ENCODE measurements at places on chromosomes 3 and 15.

GRCh38 chr3:154095832-154096421 is 25.3 kb upstream of the ARHGEF26 start:
- peak; percentile 14 for DNase-seq

DNA sequence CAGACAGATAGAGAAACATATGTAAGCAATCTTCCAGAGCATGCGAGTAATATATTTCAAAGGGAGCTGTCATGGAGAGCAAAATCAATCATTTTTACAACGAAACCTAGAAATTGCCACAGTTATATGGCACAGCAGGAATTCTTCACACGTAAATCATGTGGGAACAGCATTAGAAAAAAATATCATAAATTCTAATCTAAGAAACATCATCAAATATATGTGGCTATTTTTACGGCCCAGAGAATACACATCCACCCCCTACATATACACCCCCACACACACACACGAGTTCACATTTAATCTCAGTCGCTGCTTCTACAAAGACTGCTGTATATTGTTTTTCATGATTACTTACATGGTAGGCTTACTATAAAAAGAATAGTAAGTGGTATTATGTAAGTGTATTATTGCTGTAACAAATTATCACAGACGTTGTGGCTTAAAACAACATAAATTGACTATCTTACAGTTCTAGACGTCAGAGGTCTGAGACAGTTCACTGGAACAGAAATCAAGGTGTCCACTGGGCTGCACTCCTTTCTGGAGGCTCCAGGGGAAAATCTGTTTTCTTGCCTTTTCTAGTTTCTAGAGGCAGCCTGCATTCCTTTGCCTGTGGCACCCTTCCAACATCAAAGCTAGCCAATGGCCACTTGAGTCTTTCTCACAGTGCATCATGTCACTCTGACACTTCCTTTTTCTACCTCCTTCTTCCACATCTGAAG is 363.3 kb downstream of the ULK4 start:
- no peak for DNase-seq

GRCh38 chr15:101148881-101149664 is 102.8 kb downstream of the CHSY1 start:
- no peak for DNase-seq

DNA sequence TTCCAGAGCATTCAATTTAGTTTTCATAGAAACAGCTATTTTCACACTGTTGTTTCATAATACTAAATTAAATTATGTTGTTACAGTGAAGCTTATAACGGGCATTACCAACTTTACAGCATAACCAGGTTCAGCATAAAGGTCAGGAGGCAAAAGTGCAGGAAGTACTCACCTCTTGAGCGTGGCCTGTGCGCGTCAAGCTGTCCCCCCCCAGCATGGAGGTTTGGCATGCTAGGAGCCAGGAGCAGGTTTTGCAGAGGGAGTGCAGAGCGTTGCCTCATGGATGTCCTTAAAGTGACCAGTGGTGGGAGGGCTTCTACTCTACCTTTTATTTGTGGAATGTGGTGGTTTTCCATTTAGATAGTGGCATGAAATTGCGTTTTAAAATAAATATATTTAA is 104.4 kb downstream of the EEFSEC start:
- DNase-seq, result no peak

DNA sequence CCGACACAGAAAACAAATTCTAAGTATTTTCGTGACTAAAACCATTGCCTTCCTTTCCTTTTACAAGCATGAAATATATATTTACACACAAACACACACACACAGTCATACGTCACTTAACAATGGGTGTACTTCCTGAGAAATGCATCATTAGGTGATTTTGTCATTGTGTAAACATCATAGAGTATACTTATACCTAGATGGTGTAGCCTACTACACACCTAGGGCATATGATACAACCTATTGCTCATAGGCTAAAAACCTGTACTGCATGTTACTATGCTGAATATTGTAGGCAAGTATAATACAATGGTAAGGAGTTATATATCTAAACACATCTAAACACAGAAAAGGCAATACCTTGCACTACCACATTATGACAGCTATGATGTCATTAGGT is 28.6 kb downstream of the COL6A5 start:
- DNase-seq, result no peak

GRCh38 chr3:189507856-189508255 is 123.3 kb upstream of the TP63 start:
- DNase-seq, result no peak

DNA sequence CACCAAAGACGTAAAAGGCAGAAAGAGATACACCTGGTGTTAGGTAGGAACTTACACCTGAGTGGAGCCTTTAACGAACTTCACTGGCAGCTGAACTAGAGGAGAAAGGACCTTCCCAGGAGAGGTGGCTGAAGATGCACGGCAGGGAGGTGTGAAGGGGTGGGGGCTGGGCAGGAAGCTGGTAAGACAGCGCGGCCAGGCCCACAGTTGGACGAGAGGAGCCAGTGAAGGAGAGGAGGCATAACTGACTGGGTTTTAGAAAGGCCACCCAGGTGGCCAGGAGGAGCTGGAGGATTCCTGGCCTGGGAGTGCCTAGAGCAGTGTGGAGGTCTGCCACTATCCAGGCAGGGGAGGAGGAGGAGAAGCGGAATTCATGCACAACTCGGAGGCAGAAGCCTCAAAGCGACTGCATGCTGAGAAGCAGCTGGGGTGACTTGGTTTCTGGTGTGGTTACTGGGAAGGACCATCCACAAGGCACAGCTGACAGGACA is 51.9 kb downstream of the SLC41A3 start:
- DNase-seq, result no peak

DNA sequence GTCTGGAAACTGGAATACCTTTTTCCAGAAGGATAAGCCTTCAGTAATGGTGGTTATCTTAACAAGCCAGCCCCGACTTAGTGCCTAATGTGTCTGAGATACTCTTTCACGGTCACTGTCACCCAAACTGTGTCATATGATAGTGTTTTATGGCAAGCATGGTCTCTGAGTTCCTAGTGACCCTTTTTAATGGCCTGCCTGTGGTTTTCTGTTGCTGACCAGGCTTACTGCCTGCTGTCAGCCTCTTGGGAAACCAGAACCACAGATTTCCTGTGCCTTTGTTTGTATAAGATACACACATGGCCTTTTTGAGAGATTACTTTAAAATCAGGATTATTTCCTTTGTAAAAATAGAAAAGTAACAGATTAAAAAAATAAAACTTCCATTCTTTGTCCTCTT is 22.4 kb downstream of the HPS3 start:
- no peak for DNase-seq

GRCh38 chr3:4656059-4656458 is 162.9 kb downstream of the ITPR1 start:
- DNase-seq, result peak; percentile 42

DNA sequence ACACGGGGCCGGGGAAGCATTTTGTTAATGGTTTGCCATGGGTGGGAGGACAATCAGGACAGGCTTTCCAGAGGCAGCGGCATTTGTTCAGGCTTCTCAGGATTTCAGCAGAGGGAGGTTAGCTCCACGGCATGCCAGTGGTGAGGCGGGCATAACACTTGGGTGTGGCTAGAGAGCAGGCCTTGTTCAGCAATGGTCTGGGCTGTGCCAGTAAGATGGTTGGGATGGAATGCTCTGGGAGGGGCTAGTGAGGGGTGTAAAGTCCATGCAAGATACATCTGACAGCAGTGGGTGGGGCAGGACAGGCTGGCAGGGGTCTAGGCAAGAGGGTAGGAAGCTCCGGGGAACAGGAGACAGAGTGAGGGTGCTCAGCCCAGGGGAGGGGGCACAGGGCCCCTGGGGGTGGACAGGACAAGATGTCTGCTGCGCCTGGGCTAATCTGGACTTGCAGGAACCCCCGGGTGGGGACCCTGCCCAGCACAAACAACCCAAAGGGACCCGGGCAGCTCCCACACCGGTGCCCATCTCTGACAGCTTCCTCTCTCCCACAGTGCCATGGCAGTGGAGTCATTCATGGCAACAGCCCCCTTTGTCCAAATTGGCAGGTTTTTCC is 8.4 kb downstream of the TMEM43 start:
- no peak for DNase-seq

DNA sequence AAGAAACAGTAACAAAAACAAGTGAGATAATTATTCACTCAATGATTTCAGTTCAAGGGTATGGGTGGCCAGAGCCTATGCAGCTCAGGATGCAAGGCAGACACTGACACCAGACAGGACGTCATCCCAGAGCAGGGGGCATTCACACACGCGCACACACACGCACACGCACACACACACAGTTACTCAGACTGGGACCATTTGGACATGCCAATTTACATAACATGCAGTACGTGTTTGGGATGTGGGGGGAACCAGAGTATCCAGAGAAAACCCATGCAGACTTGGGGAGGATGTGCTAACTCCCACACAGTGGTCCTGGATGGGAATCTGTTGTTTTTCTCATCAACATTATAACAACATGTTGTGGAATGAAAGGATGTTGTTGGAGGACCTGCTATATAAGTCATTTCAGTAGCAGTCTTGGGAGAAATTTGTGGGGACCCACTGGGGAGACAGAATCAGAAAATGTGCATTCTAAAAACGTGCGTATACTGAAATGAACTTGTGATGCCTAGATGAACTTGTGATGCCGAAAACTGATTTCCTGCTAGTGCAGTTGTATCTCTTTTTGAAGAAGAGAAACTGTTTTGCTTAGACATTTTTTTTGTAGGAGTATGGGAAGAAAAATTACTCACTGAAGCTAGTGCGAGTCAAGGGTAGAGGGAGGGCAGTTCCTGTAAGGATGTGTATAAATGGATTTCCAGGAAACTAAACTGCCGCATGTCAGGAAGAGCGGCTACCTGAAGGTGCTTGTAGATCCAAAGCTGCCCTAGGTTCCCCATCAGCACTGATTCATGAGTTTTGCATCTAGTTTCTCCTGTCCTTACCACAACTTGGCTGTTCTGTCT is 25.2 kb downstream of the CD200 start:
- DNase-seq, result no peak

DNA sequence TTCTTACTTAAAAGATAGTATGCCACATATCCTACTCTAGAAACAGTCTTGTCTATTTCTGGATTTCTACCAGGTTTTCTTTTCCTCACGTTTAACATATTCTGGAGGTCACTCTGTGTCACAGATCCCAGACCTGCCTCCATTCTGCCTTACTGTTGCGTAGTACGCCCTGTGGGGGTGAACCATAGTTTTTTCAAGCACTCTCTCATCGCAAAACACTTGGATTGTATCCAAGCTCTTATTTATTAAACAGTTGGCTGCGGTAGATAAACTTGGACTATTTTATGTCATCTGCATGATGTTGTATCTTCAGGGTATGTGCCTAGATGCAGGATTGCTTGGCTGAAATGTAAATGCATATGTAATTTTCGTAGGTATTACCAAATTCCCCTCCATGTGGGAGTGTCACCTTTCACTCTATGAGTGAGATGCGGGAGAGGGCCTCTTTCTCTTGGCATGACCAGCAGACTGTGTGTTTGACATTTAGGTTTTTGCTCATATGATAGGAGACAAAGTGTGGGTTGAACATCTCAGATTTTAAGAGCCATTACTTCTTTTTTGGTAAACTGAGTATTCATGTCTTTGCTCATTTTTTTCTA is 55.8 kb downstream of the ABTB1 start:
- no peak for DNase-seq

GRCh38 chr3:168025076-168025475 is 70.6 kb downstream of the GOLIM4 start:
- no peak for DNase-seq

DNA sequence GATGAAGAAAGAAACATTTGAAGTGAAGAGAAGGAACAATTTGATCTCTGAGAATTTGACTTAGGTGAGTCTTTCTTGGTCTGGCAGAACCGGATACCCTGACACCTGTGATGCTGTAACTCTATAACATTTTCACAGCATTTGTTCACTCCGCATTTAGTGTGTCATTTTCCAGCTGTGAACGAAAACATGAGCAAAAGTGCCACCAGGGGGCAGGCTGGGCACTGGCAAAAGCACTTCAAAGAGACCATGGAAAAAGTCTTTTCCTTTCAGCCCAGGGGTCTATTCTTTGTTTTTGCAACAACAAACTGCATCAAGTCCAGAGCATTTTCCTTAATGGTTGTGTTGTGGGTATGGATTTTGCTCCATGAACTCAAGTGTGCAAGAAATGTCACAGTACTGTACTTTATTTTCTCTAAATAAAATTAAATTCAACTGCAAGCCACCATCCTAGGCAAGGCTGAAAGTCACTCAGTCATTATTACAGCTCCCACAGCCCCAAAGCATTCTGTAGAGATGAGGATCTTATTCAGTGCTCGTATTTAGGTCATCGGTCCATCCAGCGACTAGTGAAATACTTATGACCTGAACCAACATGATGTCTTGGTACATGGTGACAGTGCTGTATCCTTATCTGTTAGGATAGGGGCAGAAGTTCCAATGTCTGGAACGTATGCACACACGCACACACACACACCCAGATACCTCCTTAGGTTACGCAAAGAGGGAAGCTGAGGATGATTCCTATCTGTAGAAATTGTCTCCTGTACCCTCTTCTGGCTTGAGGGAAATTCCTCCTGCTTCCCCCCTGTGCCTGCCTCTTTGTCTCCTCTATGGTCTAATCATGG is 125.5 kb downstream of the GADL1 start:
- DNase-seq, result peak; percentile 51

DNA sequence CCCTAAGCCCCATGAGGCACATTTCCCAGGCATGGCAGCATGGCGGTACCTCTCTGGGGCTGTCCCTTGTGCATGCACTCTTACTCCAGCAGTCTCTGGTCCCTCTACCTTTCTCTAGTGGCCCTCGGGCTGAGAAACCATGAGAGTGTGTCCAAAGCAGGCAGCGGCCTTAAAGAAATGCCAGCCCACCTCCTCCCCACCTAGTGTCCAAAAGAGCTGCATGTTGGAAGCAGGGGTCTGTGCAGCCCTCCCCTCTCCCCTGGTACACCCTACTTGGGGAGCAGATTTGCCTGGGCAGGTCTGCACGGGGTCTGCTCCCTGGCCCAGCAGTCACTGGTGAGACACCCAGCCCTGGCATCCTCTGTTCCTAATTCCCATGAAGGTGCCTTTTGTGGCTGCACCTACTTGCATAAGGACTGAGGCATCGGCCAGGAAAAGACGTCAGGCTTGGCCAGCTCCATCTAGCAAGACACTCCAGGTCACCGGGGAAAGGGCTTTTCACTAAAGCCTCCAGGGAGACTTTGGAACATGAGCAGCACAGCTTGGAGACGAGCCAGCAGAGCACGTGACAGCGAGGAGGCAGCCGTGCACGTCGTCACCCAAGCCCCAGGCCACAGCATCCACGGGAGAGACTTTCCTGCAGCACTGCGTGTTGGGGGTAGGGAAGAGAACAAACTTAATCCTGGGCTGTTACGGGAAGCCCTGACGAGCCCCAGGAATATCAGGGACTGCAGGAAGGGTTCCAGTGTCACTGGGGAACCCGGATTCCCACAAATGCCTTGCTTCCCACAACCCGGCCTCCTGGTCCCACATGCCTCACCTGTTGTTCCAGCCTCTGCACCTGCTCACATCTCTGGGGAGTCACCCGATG is 38.8 kb downstream of the TM2D3 start:
- no peak for DNase-seq

DNA sequence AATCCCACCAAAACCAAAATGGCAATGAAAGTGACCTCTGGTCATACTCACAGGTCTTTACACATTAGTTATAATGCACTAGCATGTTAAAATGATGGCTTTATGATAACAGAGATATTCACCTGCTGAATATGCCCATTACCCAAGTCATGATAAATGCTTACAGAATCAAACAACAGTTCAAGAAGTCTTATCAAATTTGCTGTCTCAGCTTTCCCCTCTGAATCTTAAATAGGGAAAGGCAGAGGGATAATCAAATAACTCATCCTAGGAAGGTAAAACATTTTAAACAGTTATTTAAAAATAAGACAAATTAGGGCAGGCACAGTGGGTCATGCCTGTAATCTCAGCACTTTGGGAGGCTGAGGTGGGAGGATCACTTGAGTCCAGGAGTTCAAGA is 52.8 kb upstream of the CRBN start:
- no peak for DNase-seq
